ENCODE measurements at places on chromosomes 11 and 22. TPM values are rescaled to one million over a fixed set of nuclear protein-coding genes. Genes with fewer than 3 reads are reported as not detected.

- DNase-seq = no peak
Measured at GRCh38 chr11:62874851-62875250, 5.8 kb upstream of the SLC3A2 start.

GRCh38 chr22:44407987-44408828 is 89.8 kb downstream of the RTL6 start:
- peak; percentile 82 for DNase-seq

- no peak for DNase-seq
Measured at GRCh38 chr11:303363-303762, 4.0 kb upstream of the IFITM5 start.

DNA sequence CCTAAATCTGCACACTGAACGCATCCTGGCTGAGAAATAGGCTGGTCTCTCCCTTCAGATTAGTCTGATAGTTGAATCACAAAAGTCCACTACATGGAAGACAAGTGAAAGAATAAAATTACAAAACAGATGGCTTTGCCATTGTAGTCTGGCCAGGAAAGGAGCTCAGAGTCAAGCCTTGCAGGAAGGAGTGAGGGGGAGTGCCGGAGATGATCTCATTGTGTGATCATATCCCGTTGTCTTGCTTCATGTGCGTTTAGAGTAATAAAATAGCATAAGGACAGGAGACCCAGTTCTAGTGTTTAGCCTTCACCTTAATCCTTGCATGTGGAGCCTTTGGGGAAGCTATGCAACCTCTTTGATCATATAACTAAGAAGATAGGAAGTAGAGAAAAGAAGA is 666.7 kb upstream of the RAG2 start:
- DNase-seq = no peak

Gene CCDC34
- total RNA-seq = 0.89 TPM

DNA sequence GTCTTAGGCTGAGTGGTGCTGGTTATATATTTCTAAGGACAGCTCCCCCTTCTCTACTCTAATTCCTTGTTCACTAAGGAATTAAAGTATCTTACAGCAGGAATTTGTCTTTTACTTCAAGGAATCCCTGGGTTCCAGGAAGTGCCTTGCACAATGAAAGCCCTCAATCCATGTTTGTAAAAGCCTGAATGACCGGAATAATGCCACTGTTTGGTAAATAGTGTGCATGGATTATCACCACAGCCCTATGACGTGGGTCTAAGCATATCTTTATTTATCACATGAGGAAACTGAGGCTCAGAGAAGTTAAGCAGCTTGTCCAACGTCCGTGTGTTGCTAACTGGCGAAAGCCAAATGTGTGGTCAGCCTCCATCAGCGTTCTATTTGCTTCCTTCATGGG is 135.7 kb upstream of the NAV2 start:
- DNase-seq = no peak

Gene C11orf86
- not detected for total RNA-seq

GRCh38 chr22:28570696-28571373 is 108.8 kb downstream of the TTC28 start:
- DNase-seq = no peak

Gene OR8G1
- not detected for total RNA-seq

DNA sequence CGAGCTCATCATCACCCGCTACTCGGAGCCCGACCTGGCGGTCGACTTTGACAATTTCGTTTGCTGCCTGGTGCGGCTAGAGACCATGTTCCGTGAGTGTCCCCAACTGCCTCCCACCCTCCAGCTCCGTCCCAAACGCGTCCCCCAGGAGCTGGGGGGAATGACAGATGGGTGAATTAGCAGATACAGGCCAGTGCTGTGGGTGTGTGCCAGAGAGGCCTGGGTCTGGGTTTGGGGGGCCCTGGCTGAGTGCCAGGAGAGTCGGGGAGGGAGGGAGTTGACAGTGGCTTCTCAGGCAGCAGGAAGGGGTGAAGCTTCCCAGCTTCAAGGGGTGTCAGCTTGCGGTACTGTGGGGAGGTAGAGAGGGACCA is 28.6 kb downstream of the CAPN1 start:
- DNase-seq = peak; percentile 13

GRCh38 chr11:71179877-71180605 is 72.3 kb downstream of the SHANK2 start:
- DNase-seq = no peak

Gene C11orf71
- 3.6 TPM for total RNA-seq

GRCh38 chr11:35040221-35040942 is 98.6 kb upstream of the CD44 start:
- no peak for DNase-seq

GRCh38 chr22:50360578-50360977 is 17.5 kb downstream of the PPP6R2 start:
- DNase-seq = no peak

GRCh38 chr11:66231561-66231960 is 36.9 kb upstream of the RAB1B start:
- no peak for DNase-seq

Gene XNDC1N
- 4.5 TPM for total RNA-seq

GRCh38 chr11:15901054-15901453 is 455.3 kb downstream of the SOX6 start:
- no peak for DNase-seq

DNA sequence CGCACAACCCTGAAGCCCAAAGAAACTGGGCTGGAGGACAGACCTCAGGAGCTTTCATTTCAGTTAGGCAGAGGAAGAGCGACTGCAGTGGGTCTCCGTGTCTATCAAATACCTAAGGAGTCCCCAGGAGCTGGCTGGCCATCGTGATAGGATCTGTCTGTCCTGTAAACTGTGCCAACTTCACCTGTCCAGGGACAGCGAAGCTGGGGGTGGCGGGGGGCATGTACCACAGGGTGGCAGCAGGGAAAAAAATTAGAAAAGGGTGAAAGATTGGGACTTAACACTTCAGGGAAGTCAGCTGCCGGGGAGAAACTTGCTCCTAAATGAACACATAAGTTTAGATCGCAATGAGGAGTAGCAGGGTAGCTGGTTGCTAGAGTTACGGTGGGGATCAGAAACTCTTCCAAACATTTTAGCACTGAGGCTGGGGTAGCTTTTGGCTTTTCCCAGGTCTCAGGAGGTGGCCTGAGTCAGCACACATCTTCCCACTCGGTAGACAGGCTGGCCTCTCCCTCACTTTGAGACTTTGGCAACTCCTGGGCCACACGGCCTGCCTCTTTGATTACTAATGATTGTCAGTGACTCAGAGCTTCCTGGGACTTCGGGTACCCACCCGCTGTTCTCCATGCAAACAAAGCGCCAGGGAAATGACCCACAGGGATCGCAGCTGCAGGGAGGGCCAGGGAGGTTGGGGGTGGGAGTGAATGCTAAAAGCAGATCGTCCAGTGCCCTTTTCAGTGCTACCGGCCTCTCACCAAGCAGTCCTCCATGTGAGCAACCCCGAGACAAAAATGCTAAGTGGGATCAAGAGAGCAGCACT is 2.9 kb upstream of the MTFP1 start:
- DNase-seq = peak; percentile 82

GRCh38 chr11:42311514-42311913 is 852.1 kb upstream of the LRRC4C start:
- peak; percentile 19 for DNase-seq

DNA sequence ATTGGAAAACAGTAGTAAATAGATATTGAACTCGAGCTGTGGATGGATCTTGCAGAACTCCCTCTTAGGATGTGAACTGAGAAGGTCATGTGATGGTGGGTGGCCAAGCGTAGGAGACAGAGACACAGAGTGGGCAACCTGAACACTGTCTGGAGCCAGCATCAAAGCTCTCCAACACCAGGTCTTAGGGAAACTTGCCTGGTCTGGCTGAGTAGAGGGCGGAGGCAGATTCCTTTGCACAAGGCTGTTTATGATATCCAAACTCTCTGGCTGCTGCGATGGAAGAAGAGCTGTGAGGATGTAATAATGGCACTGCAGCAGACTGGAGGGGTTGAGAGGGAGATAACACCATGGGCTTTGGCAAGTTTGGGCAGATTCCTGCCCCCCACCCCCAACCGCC is 10.1 kb downstream of the NAV2 start:
- no peak for DNase-seq

GRCh38 chr11:130710497-130711012 is 205.7 kb downstream of the SNX19 start:
- DNase-seq = no peak

DNA sequence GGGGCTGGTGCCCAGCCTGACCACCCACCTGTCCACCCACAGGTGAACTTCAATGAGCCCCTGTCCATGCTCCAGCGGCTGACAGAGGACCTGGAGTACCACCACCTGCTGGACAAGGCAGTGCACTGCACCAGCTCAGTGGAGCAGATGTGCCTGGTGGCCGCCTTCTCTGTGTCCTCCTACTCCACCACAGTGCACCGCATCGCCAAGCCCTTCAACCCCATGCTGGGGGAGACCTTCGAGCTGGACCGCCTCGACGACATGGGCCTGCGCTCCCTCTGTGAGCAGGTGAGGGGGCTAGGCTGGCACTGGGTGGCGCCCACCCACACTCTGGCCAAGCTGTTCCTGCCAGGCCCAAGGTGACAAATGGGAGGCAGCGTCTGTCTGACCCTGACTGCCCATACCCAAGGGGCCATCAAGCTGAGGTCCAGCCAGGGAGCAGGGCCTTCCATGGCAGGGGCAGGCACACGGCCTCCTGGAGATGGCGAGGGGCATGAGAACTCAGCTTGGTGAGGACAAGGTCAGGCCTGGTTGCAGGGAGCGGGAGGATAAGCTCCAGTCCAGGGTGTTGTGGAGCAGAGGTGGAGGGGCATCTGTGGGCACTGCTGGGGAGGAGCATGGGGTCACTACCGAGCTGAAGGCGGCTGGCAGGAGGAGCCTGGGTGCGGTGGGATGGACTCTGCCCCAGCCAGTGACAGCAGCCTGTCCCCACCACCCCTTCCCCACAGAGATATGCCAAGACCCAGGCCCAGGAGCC is 77.7 kb downstream of the MORC2 start:
- peak; percentile 57 for DNase-seq

Gene AIFM3
- not detected for total RNA-seq

DNA sequence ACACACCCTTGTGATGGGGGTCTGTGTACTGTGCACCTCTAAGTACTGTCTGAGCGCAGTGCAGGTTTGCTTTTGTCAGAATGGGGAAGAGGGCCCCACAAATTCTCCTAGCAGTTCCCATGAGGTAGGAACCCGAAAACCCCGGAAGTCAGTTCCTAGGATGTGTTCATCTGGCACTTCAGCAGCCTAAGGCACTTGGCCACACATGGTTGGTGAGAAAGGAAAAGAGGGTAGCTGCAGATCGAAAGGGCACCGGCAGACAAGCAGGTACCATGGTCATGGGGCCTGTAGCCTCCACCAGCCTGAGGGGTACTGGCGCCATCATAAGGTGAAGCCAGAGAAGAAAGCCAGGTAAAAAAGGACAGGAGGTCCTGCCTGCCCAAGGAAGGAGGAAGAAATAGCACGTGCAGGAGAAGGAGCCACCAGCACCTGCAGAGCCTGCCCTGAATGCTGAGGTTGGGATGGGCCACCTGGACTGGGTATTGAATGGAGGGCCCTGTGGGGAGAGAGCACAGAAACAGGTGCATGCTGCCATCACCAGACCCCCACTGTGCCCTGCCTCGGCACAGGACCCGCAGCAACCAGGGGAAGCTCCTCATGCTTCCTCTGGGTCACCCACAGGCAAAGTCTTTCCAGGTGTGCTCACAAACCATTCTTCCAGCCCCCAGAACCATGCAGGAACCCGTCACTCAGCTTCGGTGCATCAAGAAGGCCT is 8.1 kb upstream of the CASTOR1 start:
- no peak for DNase-seq

GRCh38 chr11:35049859-35050531 is 89.0 kb upstream of the CD44 start:
- peak; percentile 64 for DNase-seq

DNA sequence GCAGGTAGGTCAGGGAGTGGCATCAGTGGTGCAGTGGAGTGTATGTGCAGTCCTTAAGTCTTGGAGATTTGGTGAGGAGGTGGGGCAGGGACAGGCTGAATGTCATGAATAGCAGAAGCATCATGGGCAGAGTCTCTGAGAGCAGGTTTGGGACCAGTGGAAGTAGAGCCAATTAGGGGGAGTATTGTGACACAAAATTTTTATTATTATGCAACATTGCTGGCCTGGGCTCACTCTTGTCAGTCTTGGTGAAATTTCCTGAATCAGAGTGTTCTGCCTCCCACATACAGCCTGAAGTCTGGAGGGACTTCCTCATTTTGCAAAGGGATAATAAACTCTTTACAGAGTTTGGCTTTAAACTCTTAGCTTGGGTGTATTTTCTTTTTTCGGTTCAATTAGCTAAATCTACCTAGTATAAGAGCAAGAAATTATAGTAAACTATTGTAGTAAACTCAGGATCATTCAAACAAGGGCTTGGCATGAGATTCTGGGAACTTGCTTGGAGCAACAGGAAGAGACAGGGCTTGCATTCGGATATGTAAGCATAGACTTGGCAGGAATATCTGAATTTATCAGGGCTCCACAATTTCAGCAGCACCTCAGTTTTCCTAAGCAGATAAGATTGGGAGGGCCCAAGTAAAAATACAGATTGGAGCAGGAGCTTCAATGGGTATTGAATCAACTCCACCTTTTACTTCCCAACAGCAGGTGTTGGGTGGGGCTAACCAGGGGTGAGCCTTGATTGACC is 67.7 kb downstream of the FDX1 start:
- no peak for DNase-seq

DNA sequence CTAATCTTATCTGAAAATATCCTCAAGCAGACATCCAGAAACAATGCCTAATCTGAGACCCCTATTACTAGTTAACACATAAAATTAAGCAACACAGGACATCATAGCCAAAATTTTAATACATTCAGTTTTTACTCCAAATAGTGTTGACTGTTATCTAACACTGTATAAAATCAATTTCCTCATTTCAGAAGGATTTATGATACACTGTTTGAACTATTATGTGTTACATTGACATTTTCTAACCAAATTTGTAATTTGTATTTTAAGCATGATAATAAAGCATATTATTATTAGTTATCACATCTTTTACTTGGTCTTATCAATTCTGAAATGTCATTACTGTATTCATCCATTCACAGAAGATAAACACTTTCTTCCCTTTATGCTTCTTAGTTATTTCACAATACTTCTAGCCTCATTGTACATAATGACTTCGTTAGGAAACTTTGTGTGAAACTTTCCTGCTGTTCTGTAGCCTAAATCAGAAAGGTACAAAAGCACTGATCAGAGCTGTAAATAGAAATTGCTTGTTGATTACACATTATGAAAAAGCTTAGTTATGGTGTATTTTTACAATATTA is 1248.9 kb downstream of the JRKL start:
- no peak for DNase-seq

GRCh38 chr11:2390725-2391151 is 9.8 kb upstream of the TSSC4 start:
- peak; percentile 67 for DNase-seq

DNA sequence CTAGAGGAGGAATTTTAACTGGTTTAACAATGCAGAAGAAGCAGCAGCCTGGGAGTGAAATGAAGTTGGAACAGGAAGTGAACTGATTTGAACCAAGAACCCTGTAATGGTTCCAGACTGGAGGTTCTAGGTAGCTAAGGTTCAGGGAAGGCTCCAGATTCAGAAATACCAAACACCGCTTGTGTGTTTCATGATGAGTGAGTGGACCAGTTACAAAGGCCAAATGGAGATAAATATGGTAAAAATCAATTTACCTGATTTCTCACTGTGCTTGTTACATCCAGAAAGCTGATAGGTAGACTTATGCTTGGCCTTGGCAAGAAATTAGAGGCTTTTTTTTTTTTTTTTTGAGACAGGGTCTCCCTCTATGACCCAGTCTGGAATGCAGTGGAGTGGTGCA is 12.9 kb downstream of the ATG13 start:
- DNase-seq = no peak

- peak; percentile 95 for DNase-seq
Measured at GRCh38 chr11:57778318-57779037, 16.9 kb downstream of the CTNND1 start.
